ENCODE measurements at places on chromosomes 5 and 9.

DNA sequence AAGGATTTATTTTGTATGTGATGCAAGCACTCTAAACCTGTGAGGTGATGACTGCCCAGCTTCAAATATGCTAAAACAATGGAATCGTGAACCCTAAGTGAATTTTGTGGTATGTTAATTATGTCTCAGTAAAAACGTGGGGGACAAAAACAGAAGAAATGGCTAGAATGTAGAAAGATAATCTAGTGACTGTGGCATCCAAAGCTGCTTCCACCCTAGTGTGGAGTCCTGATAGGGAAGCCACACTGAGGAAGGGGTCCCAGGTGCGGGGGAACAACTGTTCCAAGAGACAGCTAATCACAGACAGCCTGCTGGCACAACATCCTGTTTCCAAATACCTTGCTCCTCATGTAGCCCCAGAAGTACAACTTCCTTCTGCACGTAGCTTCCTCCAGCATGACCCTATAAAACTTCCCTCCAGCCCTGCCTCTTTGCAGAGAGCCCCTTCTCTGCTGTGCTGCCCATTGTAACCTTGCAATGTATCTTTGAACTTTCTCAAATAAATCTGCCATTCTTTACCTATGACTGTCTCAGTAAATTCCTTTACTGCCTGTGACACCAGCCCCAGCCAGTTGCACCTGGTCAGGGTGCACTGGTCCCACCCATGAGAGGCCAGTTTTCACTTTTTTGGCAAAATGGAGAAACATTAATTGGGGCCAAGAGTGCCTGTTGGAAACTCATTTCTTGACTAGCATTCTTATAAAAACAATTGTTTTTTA is 4.9 kb downstream of the GMCL2 start:
- no peak for DNase-seq

- no peak for DNase-seq
Observed at GRCh38 chr9:82957529-82958379, 105.2 kb downstream of the RASEF start.

DNA sequence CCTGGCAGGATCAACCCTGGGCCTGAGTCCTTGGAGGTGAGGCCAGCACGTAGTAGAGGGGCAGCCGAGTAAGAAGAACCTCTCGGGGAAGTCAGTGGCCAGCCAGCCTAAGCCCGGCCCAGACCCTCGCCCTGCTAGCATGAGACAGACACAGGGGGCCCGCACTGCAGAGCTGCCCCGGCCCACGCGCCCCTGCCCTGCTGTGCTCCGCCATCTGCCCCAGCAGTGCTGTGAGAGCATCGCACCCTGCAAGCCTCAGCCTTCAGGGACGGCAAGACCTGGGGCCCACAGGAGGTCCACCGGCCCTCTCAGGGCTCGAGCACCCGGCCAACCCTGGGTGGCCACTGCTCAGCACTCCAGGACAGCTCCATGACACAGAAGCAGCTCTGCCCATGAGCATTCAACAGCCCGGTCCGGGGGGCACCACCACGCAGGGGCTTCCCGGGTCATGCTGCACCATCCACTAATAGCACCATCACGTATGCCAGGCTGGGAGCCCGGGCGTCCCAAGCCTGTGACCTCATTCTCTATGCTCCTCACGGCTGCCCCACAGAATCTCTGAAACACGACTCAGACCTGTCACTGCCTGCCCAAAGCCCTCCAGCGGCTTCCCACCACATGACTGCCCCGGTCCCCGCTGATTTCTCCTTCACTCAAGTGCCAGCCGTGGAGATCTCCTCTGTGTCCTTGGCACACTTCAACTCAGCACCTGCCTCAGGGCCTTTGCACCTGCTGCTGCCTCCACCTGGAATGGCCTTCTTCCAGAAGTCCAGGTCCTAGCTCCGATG is 38.1 kb downstream of the ADAMTS2 start:
- no peak for DNase-seq

DNA sequence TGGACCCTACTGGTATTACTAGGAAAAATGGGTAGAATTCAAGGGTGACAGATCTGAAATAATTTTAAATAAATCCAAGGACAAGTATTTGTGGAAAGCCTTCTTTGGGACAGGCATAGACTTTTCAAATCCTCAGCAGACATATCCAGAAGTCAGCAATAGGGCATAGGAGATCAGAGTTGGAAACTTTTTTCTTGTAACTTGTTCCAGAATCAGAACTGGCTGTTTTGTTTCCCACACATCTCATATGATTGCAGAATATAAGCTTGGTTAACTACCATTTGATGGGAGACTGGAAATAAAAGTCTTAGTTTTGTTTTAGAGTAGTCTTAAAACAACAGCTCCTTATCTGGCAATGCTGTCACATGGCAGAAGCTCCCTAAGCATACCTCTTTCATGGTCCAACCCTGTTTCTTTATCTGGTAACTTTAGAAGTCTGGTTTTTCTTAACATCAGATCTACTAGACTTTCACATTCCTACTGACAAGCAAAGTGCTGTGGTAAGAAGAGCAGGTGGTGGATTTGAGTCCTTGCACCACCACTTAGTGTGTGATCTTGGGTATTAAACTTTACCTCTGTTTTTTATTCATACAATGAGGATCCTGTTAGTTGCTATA is 25.1 kb downstream of the XRCC4 start:
- DNase-seq, result no peak

- no peak for DNase-seq
Observed at GRCh38 chr5:127011153-127011552, 19.2 kb downstream of the MARCHF3 start.
